GM03348 (cell line): ENCODE measurements at places on chromosomes 5 and 9.

DNA sequence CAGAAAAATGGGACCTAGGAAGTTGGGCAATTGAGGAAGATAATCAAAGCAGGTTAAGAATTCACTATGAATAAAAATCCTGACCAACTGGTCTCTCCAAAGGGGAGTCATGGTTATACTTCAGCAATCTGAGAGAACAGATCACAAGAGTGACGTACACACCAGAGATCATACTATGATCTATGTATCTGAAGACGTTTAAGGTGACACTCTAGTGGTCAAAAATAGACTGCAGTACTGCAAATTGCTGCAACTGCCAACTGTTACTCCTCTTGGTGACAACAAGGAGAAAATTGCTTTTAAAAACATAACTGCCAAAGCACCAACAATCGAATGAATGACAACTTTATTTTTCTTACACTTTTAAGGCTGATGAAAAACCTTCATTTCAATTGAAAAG is 4.9 kb downstream of the AK6 start:
- DNase-seq, result peak; percentile 12

DNA sequence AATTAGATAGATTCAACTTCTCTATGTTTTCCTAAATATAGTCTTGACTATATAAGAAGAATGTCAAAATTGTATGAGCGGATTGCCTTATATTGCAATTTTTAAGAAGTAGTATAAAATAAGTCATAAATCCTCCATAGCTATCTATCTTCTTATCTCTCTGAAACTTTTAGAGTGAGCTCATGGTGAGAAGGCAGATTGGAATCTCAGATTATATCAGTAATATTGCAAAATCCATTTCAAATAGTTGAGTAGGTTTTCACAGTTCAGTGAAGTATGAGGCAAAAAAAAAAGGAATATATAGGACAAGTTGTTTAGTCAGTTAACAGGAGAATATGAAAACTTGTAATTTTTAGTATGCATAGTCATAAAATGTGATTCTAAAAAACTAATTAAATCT is 156.4 kb downstream of the FAM174A start:
- peak; percentile 16 for DNase-seq

DNA sequence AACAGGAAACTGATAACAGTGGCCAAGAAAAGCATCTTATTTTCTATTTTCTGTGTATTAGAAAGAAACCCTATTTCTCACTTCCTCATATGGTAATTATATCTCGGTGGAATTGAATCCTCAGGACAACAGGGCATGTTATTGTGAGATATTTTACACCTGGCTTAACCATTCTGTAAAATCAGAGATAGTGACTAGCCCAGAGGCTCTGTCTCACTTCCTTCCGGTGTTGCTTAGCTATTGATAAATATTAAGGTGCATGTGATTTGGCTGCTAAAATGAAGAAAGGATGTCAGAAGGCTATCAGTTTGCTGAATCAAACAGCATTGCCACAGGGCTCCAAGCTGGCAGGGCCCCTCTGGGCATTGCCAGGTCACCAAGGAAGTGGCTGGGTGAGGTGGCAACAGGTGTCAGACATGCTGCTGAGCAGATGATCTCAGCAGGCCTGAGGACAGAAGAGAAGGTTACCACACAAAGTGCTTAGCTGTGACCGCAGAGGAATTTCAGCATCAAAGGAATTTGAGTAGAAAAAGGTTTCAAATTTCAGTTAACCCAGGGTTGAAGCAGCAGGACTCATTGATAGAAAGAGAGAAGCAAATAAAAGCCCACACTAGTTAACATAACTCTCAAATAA is 330.7 kb downstream of the PDE4D start:
- no peak for DNase-seq

DNA sequence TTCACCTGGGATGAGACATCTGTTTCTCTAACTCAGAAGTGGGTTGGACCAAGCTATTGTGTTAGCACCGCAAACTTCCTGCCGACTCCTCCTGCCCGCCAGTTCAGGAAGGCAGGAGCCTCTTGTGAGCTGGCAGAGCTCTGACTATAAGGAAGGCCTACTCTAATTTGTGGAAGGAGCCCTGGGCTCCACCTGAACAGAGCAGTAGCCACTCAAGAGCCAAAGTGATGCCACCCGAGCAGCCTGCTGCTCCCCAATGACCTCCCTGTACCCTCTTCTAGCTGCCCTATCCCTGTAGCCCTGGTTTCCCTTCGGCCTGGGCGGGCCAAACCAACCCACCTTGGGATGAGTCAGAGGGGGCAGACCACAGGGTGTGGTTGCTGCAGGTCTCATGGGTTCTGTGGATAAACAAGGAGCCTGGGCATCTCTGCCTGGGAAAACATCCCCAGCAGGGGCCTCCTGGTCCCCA is 81.6 kb downstream of the PSD2 start:
- no peak for DNase-seq

- no peak for DNase-seq
Measured at GRCh38 chr9:91159664-91160121, 202.0 kb downstream of the AUH start.

GRCh38 chr9:81534138-81534875 is 155.0 kb downstream of the TLE1 start:
- no peak for DNase-seq

- no peak for DNase-seq
Measured at GRCh38 chr9:130368631-130369103, 76.1 kb upstream of the ASS1 start.

- peak; percentile 81 for DNase-seq
Measured at GRCh38 chr5:150599917-150600511, 40.4 kb upstream of the SYNPO start.

DNA sequence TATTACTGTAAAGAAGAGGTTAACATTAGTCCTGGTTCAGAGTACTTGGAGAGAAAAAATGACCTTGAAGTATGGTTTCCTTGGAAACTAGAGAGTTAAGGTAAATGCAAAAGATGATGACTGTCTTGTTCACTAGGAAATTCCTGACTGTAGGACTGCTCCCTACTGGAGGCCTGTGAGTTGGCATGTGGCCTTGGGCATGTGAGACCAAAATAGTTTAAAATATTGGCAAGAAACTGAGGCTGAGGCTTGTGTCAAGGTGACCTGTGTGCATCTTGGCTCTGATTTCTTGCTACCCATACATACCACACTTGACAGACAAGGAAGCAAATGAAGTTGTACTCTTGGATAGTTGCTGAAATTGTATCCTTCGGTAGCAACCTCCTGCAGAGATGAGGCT is 96.5 kb downstream of the TARS1 start:
- DNase-seq, result no peak

GRCh38 chr9:69193685-69194032 is 19.6 kb downstream of the TJP2 start:
- no peak for DNase-seq

DNA sequence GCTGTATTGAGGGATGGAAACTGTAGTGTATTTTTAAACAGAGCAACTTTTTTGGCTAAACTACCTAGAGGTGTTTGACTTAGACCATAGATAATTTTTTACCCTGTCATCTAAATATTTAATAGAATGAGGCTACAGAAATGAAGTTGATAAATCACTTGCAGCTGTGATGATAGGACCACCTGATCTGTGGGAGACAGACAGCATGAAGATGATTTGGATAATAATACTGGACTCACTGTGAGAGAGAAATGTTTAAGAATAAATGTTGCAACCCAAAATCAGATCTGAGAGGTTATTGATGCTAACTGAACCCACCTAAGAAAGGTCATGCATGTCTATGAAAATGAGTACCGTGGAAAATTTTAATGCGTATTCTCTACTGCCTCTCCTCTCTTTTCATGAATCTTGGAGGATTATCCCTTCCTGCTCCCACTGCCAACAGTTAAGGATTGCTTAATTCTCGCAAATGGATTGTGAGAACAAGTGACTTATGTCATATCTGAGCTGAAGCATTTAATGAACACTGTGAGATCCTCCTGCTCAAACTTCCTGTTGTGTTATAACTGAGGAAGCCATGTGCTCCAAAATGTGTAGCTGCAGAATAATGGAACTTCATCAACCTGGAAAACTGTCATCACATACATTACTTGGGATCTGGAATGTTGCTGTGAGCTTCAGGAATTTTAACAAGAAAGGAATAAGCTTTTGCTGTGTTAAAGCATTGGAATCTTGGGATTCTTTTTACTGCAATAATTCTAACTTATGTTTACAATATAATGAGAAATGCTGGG is 617.9 kb upstream of the CDH18 start:
- no peak for DNase-seq

DNA sequence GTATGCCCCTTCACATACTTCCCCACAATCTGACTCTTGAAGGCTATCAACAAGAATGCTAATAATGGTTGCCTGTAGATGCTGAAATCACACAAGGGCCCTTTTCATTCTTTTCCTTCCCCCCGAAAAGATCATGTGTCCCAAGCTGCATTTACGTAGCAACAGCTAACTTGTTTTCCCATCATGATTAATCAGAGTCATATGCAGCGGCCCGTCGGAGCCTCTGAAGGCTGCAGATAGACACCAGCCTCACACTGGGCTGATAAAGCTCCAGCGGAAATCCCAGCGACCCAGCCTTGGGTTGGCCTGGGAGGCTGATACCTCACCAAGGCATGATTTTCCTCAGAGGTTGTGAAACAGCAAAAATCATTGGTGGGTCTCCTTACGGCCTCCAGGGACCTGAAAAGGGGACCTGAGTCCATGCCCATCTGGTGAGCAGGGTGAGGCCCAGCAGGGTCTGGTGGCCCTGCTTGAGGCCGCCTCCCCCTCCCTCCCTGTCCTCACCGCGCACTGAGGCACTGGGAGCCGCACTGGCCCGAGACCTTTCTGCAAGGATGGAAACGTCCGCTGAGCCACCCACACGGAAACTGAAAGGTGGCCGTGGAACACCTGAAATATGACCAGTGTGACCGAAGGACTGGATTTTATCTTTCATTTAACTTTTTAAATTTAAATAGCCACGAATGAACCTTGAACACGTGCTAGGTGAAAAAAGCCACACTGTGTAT is 114.2 kb upstream of the PHYKPL start:
- DNase-seq, result no peak

GRCh38 chr5:143495821-143496275 is 92.4 kb upstream of the NR3C1 start:
- peak; percentile 30 for DNase-seq

- DNase-seq, result no peak
Measured at GRCh38 chr9:129435988-129436717, 184.7 kb downstream of the C9orf50 start.

GRCh38 chr5:89437450-89438435 is 554.8 kb upstream of the MEF2C start:
- DNase-seq, result no peak

GRCh38 chr5:76162335-76162734 is 79.2 kb downstream of the SV2C start:
- DNase-seq, result no peak

GRCh38 chr9:28892538-28892937 is 1319.3 kb upstream of the C9orf72 start:
- DNase-seq, result no peak

GRCh38 chr5:32471784-32472183 is 27.2 kb upstream of the ZFR start:
- no peak for DNase-seq

DNA sequence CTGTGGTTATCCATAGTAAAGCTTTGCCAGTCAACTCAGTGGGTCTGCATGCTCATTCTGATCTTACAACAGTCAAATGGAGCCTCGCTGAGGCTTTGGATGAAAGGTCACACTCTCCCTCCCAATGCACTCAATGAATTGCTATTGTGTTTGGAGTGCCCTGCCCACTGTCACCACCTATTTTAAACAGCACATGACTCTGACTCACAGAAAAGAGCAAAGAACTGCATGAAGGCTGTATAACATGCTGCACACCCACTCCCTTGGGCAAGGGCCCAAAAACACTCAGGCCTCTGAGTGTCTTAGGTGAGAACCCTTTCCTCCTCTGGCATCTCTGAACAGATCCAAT is 118.7 kb upstream of the CCDC112 start:
- peak; percentile 9 for DNase-seq

- DNase-seq, result no peak
Measured at GRCh38 chr5:58751222-58751837, 168.5 kb downstream of the RAB3C start.

GRCh38 chr5:10319202-10319851 is 11.6 kb upstream of the CMBL start:
- DNase-seq, result no peak

- DNase-seq, result no peak
Measured at GRCh38 chr5:40503439-40503838, 176.3 kb upstream of the PTGER4 start.

DNA sequence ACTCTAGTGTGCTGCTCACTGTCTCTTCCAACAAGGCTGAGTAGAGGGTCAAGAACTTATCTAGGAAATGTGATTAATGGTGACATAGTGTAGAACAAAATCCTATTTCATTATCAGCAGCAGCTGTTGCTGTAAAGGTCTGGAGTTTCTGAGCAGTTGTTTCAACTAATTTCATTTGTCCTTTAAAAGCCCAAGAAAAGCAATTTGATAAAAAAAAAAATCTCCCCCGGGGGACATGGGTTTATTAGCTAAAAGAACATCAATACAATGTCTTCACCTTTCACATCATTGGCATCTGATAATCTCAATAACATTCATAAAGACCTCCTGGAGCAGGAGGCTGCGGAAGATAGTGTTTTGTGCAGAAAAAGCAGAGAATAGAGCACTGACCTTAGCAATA is 468.1 kb downstream of the KCTD16 start:
- no peak for DNase-seq

GRCh38 chr9:36762958-36763357 is 190.3 kb downstream of the MELK start:
- no peak for DNase-seq

DNA sequence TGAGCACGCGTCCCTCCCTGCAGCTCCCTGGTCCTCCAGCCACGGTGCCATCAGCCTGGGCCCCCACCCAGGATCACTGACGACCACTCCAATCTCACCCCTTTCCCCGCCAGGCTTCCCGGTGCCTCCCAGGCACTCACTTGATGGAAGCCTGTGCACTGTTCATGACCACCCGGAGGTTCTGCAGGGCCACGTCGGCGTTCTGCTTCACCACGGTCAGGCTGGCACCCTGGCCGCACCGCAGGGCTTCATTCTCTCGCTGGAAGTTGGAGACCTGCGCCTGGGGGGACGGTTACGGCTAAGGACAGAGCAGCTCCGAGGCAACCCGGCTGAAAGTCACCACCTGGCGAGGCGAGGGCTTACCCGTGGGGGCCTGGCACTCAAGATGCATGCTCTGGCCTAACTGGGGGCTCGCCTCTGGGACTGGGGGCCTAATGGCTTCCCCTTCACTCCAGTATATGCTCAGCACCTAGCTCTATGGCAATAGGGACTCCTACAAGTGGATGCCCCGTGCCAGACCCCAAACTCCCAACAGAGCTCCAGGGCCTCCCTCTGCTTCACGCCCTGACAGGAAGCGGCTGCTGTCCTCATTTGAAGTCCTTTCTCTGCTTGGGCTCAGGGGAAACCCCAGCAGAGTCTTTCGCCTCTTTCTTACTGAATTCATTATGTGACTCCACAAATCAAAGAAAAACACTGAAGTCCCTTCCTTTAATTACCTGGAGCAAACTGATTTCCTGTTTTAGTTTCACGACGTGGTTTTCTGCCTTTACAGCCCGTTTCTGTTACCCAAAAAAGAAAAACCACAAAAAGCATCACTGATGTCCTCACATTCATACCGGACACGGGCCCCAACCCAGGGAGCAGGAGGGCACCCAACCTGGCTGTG is 4.2 kb upstream of the SNAPC4 start:
- no peak for DNase-seq

- DNase-seq, result no peak
Measured at GRCh38 chr5:122062205-122062604, 15.9 kb downstream of the LOX start.
